ENCODE measurements at places on chromosomes 12 and 14. TPM values are rescaled to one million over a fixed set of nuclear protein-coding genes. Genes with fewer than 3 reads are reported as not detected.

DNA sequence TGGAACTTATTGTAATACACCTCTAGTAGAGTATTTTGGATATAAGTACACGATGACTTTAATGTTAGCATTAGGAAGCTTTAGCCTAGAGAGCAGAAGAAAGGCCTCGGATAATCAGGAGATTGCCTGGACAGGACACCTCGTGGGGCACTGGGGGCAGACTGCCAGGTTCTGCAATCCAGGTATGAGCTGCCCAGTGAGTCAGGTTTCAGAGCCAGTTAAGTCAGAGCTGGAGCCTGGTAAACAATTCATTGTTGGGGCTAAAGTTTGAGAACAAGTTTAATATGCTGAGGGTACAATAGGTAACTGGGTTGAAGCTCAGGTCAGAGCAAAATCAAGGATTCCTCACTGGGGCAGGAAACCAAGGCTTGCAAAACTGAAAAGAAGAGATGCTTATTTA, 107.4 kb downstream of the RERGL start:
- DNase-seq, result no peak

- no peak for DNase-seq
Measured at GRCh38 chr14:22438742-22439141, 150.3 kb downstream of the DAD1 start.

GRCh38 chr12:19234171-19234704, 104.7 kb downstream of the PLEKHA5 start:
- DNase-seq, result no peak

DNA sequence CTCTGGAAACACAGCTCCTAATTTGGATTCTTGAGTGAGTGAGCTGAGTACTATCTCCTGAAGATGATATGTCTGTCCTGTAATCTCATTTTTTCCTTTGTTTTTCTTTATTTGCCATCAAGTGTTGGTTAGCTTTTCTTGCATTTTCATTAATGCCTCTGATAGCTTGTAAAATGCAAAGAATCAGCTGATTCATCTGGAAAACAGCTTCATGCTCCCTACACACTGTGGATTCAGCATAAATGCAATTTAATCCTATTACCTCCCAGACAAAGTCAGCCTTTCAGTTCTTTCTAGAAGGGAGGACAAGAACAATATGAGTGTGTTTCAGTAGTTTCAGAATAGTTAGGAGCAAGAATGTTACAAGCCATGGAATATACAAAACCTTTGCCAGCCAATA, 79.4 kb downstream of the DACT1 start:
- DNase-seq, result no peak

DNA sequence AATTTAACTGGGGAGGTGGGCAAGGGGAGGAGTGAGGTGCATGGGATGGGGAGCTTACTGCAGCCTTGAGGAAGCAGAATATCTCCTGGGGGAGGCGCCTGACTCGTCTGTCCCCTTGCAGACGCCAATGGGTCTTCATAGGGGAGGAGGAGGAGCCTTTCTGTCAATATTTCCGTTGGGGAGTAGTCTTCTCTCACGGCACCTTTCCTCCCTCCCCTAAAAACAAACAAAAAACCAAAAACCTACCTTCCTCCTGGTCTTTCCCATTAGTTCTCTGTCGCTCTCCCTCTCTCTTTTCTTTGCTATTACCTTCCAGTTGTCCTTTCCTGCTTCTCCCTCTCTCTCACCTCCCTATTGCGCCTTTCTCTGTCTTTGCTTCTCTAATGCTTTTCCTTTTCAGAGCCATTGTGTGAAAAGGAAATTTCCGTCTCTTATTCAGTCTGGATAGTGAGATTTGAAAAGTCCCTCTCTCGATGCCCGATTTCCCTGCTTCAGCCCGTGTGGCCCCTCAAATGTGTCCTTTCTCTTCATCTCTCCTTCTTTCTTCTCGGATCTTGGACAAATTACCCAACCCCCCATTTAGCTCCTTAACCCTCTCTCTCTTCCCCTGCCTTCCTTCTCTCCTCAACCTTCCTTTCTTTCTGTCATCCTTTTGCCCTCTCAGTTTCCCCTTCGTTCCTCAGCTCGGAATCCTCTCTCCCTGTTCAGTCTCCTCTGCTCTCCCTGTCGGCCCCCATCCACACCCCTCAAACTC, 5.9 kb downstream of the GPR84 start:
- no peak for DNase-seq

GRCh38 chr12:12171991-12172511, 94.8 kb downstream of the LRP6 start:
- DNase-seq, result no peak

- no peak for DNase-seq
Measured at GRCh38 chr12:42462486-42462885, 127.1 kb downstream of the PRICKLE1 start.

DNA sequence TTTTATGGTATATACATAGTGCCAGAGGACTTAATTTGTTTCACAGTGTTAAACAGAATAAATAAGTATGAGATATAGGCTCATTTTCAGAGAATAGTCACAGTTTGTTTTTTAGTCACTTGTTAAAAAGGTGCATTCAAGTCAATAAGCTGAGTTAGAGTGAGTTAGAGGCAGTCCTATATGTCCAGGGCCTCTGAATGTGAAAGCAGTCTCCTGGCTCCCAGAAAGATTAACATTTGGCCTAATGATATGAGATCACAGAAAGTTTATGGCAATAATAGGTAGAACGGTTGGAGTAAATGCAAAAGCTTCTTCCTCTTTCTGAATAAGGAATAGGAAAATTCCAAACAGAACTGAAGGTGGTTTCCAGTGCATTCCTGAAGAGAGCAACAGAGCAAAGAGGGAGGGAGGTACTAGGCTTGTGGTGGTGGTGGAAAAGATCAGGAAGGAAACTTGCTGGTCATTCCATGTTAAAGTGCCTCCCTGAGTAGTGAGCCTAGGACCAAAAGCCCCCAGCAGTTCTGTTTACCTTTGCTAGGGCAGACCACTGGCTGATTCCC, 54.4 kb downstream of the SLC38A4 start:
- no peak for DNase-seq

DNA sequence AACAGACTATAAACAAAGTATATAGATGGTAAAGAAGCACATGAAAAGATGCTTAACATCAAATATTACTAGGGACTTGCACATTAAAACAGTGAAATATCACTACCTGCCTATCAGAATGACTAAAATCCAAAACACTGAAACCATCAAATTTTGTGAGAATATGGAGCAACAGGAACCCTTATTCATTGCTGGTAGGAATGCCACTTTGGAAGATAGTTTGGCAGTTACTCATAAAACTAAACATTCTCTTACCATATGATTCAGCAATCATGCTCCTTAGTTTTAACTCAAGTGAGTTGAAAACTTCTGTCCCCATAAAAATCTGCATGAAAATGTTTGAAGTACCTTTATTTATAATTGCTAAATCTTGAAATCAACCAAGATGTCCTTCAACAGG, 297.6 kb downstream of the DAD1 start:
- DNase-seq, result no peak

GRCh38 chr14:95061317-95062093, 95.8 kb downstream of the DICER1 start:
- peak; percentile 39 for DNase-seq

DNA sequence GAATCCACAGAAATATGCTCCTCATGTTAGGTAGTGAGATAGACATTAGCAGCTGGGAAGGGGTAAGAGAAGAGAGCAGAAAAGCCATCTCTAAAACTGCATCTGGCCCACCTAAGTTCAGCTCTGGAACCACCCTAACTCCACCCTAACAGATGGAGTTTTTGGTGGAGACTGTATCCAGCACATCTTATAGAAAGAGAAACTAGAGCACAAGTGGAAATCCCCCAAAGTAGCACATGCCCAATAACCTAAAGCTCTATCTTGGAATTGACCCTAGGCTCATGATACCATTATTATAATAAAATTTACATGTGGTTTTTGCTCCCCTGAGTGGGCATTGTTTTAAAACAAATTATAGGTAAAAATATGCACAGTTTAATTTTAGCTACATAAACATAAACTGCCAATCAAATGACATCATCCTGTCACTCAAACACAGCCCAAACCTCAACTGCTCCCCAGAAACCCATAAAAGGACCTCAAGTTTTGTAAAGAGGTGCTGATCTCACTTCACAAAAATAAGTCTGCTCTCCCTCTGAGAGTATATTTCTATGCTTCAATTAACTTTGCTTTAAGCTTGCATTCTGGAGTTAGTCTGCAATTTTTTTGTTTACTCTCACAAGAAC, 206.4 kb downstream of the PIK3C2G start:
- DNase-seq, result no peak

DNA sequence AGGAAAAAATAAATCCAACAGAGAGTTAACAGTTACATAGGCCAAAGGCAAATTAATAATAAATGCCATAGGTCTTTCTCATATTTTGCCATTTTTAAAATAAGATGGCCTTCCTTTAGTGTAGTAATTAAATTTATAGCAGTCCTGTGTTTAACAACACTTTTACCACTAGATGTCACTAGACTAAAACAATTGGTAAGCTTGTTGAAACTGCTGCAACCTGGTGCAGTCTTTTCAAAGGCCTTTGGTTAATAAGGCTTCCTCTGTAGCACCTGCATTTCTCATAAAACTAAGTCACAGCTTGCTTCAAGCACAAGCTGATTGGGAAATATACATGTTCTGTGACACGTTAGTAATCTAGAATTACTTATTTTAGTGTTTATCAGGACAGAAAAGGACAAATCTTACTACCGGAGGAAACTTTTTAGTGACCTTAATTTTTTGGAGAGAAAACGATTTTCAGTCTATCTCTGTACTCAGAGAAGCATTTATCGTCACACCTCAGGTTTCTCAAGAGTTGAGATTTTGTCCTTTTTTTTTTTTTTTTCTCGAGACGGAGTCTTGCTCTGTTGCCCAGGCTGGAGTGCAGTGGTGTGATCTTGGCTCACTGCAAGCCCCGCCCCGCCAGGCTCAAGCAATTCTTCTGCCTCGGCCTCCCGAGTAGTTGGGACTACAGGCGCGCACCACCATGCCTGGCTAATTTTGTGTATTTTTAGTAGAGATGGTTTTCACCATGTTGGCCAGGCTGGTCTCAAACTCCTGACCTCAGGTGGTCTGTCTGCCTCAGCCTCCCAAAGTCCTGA, 20.0 kb downstream of the BORCS5 start:
- no peak for DNase-seq

GRCh38 chr14:75566321-75566720, 12.1 kb upstream of the FLVCR2 start:
- DNase-seq, result no peak

DNA sequence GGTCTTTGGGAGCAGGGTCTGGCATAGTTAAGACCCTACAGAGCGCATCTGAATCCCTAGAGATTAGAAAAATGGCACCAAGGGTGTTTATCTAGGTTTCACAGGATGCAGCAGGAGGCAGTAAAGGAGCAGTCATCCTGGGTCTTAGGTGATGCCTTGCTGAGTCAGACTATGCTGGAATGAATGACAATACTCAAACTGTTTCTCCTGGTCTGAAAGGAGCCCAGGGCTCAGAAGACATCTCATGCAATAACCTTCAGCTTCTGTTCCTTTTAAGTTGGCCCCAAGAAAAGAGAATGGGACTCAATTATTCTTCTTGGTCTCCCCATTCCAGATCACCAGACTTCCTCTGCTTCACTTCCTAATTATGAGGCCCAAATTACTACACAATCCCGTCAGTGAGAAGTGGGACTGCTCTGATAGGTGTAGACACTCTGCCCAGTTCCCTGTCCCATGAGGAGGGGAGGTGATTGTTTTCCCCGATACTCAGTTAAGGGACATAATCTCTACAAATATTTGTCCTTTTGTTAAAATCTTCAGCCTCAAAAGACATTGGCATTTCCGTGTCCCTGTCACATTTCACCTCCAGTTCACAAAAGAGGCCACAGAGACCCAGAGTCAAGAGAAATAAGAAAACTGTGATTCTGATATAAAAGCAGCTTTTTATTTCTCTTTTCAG, 14.8 kb upstream of the APOF start:
- DNase-seq, result no peak

OR10AD1 gene
- not detected for total RNA-seq

KCNJ8 gene
- 17.5 TPM for total RNA-seq

LYSET gene
- total RNA-seq, result 10.0 TPM

EAPP gene
- 25.5 TPM for total RNA-seq
